Epithelial cell of prostate (primary cell): ENCODE measurements at places on chromosomes 3 and 15.

DNA sequence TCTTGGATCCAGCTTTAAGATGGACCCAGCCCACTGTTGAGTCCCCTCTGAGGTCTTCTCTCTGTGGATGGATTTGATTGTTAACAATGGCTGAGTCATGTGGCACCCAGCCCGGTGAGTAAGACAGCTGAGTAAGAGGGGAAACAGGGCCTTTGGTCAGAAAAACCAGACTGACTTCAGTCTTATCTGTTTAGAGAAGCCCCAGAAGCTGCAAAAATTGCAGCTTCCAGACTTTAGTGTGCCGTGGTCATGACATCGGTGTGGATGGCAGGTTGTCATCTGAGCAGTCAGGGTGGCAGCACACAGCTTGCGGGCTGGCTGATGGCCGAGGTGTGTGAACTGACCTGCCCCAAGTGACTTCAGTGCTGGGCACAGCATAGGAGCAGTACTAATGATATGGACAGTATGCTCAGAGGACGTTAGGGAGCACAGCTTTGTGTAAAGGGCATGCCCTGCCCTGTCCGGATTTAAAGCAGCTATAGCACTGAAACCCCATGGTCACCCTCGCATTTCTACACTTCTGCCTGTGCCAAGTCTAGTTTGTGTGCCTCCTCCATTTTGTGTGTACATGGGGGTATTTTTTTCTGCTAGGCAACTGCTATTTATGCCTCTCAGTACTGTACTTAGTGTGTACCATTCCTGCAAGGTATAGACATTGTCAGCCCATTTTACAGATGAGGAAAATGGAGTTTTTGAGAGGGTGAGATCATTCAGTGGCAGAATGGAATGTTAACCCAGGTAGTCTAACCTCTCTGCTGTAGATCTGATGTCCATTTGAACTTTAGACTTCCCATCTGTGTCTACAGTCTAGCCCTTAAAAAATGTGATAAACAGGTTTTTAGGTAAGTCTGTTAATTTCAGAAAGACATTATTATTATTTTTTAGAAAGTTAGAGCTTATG lies 44.4 kb downstream of the FLNB start:
- peak; percentile 74 for DNase-seq

DNA sequence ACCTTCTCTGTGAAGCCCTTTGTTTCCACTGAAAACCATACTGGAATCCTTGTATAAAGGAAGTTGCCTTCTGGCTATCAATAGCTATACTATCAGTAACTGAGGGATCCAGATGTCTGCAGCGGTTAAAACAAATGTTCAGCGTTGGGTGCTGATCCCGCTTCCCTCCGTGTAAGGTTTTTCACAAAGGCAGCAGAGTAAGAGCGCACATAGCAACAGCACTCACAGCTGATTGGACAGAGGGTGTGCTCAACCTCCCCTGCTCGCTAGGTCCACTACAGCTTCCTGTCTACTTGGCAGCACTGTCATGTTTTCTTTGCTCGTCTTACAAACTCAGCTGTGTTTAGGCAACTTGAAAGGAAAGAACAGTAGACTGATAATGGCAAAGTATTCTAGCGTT lies 27.3 kb downstream of the ATOSA start:
- no peak for DNase-seq

DNA sequence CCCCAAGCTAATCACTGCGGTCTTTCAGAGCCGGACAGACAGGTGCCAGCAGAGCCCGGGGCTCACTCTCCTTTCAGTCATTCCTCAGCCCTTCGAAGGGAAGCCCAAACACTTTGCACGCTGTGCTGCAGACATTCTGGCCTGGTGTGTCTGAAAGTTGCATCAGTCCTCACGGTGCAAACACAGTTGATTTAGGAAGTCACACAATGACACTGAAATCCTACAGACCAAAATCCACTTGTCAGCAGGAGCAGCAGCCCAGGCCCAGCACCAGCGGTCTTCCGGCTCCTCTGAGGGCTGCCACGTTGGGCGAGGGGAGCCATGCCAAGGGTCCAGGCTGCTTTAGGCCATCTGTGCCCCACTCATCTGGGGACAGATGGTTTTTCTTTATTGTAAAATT lies 61.6 kb downstream of the RGMA start:
- no peak for DNase-seq

DNA sequence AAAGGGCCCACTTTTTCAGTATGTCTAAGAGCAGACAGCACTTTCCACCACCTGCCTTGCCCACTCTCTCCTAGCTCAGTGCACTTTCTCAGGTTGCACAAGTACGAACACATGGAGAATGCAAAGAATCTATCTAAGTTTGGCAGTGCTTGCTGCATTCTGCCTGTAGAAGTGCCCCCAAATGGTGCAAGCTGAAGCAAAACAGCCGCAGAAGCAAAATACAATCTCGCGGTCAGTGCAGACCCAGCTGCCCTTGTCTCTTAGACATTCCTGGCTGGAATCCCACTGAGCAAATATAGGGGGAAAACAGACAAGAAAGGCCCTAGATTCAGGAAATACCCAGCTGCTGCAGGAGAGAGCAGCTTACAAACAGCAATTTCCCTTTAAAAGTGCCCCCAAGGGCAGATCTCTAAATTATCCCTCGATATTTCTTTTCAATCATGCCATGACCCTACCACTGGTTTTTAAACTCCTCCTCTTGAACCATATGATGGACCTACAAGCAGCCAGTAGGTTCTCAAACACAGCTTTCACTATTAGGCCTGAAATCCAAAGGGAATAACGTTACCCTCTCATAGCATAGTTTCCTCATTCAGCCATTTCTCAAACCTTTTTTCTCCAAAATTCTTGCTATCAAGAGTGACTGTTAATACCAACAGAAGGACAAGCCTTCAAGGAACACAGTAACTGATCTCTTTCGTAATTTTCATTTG lies 67.0 kb downstream of the TNIK start:
- DNase-seq, result no peak

GRCh38 chr3:147404800-147405230 lies 1.5 kb downstream of the ZIC4 start:
- DNase-seq, result no peak

DNA sequence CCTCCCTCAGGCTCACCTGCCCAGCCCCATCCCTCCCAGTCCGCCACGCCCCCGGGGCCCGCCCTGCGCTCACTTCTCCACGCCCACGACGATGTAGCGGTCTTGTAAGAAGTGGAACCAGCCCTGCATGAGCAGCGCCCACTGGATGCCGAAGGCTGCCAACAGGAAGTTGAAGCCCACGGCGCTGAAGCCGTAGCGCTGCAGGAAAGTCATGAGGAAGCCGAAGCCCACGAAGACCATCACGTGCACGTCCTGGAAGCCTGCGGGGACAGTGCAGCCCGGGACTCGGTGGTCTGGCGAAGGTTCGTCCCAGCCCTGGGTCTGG lies 9.7 kb downstream of the RHCG start:
- DNase-seq, result no peak

DNA sequence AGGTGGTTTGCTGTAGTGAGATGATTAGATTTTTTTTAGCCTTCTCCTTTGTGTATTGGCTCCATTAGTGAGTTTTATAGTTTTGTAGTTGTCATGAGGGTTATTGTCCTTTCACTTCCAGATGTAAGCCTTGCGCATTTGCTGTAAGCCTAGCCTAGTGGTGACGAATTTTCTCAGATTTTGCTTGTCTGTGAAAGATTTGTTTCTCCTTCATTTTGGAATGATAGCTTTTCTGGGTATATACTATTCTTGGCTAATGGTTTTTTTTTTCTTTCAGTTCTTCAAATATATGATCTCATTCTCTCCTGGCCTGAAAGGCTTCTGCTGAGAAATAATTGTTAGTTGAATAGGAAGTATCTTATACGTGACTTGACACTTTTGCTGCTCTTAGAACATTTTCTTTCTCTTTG lies 166.5 kb upstream of the THRB start:
- DNase-seq, result no peak

DNA sequence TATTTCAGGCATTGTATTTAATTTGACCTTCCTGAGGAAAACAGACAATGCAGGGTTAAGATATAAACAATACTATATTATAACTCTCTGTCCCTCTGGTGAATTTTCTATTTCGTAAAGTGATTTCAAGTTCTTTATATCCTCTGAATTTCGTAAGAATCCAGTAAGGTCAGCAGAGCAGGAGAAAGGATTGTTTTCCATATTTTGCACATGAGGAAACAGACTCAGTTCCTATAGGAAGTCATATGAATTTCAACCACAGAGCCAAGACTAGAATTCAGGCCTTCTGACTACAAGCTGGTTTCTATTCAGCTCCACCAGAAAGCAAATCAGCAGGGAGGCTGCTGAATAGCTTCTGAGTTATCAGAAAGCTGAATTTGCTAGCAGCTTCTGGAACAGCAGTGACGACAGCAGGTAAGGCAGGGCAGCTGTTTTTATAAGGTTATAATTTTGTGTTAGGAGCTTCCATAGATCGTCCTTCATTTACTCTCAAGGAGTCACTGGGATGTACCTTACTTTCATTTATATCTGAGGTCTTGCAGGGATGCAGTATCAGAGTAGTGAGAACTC lies 11.1 kb upstream of the PLAAT1 start:
- no peak for DNase-seq

- DNase-seq, result no peak
Measured at GRCh38 chr15:79901958-79902357, 5.1 kb upstream of the MTHFS start.

GRCh38 chr3:52072020-52072419 lies 15.6 kb upstream of the DUSP7 start:
- no peak for DNase-seq

DNA sequence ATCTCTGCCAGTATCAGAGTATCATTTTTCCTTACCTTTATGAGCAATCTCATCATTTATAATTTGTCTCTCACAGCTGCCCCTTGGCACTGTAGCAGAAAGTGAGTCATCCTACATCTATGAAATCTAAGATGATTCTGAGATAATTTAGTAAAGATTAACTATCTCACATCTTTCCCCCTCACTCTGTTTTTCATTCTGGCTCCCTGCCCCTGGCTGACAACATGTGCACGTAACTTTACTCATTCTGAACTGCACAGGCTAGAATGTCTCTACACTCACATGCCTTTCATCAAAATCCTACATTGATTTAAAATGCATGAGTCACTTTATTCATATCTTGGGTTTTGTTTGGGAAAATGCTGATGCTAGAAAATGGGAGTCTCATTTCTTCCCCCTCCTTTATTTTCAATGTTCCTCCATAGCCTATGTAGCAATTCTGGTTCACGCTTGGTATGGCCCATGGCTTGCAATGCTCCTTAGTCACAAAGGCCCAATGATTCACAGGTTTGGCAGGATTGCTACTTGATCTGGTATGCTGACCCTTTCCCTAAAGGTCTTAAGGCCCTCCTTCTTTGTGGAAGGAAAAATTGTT lies 838.5 kb downstream of the TUSC7 start:
- peak; percentile 51 for DNase-seq

- DNase-seq, result no peak
Measured at GRCh38 chr3:127820221-127820825, 2.0 kb downstream of the MGLL start.

DNA sequence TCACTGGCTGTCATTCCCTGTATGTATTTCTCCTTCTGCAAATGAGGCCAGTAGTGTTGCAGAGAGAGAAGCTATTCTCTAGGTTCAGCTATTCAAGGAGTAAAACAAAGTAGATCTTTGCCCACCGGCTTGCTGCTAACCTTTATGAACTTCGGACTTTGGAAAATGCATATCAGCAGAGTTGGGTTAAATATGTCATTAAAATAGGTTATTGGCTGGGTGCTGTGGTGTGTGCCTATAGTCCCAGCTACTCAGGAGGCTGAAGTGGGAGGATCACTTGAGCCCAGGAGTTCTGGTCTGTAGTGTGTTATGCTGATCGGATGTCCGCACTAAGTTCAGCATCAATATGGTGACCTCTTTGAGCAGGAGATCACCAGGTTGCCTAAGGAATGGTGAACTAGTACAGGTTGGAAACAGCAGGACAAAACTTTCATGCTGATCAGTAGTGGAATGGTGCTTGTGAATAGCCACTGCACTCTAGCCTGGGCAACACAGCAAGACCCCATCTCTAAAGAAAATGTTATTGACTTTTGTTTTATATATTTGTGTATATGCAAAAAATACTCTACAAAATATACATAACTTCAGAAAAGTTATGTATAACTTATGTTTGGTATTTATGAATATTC lies 53.4 kb downstream of the SACM1L start:
- no peak for DNase-seq

- no peak for DNase-seq
Measured at GRCh38 chr3:171150945-171151344, 124.4 kb upstream of the SLC2A2 start.

- DNase-seq, result peak; percentile 20
Measured at GRCh38 chr3:17639257-17639656, 103.2 kb downstream of the TBC1D5 start.

GRCh38 chr15:75815811-75816719 lies 27.2 kb upstream of the UBE2Q2 start:
- no peak for DNase-seq
